EH (cell line): ENCODE measurements at places on chromosomes 16 and 17.

GRCh38 chr17:77429969-77430752, 289.4 kb downstream of the SEC14L1 start:
- DNase-seq: peak; percentile 100

GRCh38 chr17:7014995-7015958, 2.9 kb downstream of the RNASEK start:
- peak; percentile 68 for DNase-seq

- no peak for DNase-seq
These were observed 2.4 kb downstream of the PGAP6 start for GRCh38 chr16:379183-379960.

- no peak for DNase-seq
These were observed 107.3 kb downstream of the SDK2 start for GRCh38 chr17:73536700-73537605.
